ENCODE measurements at places on chromosomes 11 and 22. TPM values are rescaled to one million over a fixed set of nuclear protein-coding genes. Genes with fewer than 3 reads are reported as not detected.
A peak's percentile ranks its signal among the peaks of the same experiment; 100 is the strongest.

MPPED1 gene
- 0.46 TPM for polyA plus RNA-seq

DNA sequence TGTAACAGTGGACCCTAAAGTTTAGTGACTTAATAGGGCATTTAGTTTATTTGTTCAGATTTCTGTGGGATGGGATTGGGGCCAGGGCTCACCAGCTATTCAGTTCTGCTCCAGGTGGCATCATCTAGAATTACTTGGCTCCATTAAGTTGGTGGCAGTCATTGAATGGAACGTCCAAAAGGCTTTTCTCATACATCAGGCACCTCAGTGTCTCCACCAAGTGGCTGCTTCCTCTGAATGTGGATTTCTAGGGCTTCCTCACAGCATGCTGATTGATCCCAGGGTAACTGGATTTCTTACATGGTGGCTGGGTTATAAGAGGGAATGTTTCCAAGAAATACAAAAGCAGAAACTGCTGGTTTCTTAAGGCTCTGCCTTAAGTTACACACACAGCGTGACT is 34.7 kb downstream of the USP47 start:
- no peak for DNase-seq

GRCh38 chr11:73614591-73614990 is 16.7 kb upstream of the FAM168A start:
- DNase-seq, result no peak

- DNase-seq, result no peak
Measured at GRCh38 chr22:35189559-35189958, 67.7 kb upstream of the HMGXB4 start.

GRCh38 chr11:21514316-21514715 is 678.6 kb upstream of the ANO5 start:
- DNase-seq, result peak; percentile 1

DNA sequence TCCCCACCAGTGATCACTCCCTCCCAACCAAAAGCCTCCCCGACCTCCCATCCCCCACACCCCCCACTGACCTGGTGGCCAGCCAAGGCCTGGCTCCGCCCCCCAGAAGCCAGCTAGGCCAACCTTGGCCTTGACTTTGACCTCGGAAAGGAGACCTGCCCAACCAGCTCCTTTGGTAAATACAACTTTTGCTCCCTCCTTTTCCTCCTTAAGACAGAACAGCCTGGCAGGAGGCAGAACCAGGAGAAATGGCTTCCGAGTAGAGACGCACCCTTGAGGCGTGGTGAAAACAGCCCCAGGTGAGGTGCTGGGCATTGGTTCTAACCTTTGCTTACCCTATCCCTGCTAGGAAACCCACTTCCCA is 27.0 kb downstream of the PLEKHA7 start:
- no peak for DNase-seq

TRIM3 gene
- polyA plus RNA-seq, result 27.7 TPM

DNA sequence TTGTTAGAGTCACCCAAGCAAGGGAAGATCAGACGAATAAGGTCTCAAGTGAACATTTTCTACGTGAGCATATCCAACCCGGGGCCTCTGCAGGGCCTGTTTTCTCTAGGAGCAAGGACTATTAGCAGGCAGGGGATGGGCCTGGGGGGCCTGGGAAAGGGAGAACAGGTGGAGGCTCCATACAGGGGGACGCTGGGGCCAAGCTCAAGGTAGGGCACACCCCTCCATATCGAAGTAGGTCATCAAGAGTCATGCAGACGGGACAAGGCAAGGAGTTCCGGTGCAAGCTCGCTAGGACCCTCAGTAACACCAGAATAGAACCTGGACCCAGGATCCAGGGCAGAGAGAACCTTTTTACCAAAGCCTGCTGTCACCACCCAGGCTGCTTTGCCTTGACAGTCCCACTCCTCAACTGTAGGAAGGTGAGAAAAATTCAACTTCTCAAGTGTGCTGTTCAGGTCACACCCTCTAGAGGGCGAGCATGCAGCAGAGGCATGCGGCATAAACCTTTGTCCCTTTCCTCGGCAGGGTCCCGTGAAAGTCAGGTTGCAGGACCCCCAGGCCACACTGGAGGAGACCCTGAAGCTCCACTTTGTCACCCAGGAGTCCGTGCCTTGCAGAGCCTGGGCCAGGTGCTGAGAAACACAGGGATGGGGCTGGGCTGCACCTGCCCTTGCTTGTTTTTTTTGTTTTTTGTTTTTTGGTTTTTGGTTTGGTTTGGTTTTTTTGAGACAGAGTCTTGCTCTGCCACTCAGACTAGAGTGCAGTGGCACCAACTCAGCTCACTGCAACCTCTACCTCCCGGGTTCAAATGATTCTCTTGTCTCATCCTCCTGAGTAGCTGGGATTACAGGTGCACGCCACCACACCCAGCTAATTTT is 8.6 kb upstream of the APOBEC3B start:
- no peak for DNase-seq

SMDT1 gene
- polyA plus RNA-seq, result 91.0 TPM

- no peak for DNase-seq
Measured at GRCh38 chr22:37842015-37842793, 1.9 kb downstream of the ANKRD54 start.

PLXNB2 gene
- 101 TPM for polyA plus RNA-seq

GRCh38 chr11:73717136-73717535 is 43.7 kb downstream of the RAB6A start:
- DNase-seq, result no peak

DNA sequence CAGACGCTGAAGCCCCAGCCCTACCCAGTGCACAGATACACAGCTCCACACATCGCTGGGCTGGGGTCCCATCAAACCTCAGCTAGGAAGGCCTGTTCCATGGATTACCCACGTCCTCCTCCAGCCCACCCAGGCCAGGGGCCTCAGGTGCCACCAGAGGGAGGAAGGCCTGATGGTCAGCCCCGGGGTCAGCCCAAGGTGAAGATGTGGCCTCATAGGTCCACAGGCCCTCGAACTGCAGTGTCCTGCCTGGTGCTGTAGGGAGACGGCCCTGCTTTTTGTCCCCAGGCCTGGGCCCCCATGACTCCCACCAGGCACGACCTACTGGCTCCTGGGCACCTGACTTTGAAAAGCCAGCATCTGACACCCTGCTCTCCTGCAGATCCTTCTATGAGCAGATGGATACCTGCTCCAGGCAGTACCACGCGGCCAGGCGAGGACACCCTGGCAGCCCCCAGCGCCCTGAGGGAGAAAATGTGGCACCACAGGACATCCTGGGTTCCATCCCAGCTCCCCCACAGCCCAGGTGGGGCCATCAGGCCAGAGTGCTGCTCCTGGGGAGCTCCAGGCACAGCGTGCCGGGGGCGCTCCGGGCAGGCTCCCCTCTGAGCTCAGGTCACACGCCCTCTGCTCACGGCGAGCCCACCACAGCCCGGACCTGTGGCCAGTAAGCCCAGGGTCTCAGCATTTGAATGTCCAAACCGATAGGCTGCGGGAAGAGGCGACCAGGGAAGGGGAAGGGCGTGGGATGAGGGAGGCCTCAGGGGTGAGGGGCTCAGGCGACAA is 15.8 kb upstream of the MOB2 start:
- no peak for DNase-seq

- DNase-seq, result peak; percentile 45
Measured at GRCh38 chr11:7512525-7513233, 1.1 kb upstream of the PPFIBP2 start.

SAA4 gene
- not detected for polyA plus RNA-seq

FGF3 gene
- not detected for polyA plus RNA-seq

OR51E2 gene
- polyA plus RNA-seq, result 0.16 TPM

GRCh38 chr22:42994276-42994916 is 20.6 kb downstream of the PACSIN2 start:
- no peak for DNase-seq

DNA sequence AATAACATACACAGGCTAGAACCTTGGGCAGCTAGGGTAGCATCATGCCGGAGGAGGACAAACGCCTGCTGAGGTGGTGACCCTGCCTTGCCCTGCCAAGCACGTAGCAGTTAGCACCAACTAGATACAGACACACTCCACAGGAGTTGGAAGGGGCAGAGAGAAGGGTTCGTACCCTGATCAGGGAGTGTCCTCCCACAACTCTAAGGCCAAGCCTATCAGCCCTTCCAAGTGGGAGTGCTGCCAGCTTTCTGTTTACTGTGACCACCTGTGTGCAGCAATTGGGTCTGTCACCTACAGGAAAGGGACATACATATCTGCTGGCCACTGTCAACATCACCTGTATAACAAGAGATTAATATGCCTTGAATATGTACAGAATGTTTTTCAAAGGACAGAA is 1.9 kb upstream of the THAP7 start:
- DNase-seq, result no peak

KIRREL3 gene
- 2.5 TPM for polyA plus RNA-seq

GRCh38 chr11:13011466-13012055 is 2.4 kb downstream of the RASSF10 start:
- no peak for DNase-seq

Data from right lung (tissue), 10 donors.